Mesothelial cell of epicardium (in vitro differentiated cells): ENCODE measurements at places on chromosomes 6 and 20.

GRCh38 chr6:70527071-70527737 lies 39.5 kb upstream of the SDHAF4 start:
- DNase-seq: no peak

- no peak for DNase-seq
These were observed 59.9 kb upstream of the GNRH2 start for GRCh38 chr20:2983508-2983907.

DNA sequence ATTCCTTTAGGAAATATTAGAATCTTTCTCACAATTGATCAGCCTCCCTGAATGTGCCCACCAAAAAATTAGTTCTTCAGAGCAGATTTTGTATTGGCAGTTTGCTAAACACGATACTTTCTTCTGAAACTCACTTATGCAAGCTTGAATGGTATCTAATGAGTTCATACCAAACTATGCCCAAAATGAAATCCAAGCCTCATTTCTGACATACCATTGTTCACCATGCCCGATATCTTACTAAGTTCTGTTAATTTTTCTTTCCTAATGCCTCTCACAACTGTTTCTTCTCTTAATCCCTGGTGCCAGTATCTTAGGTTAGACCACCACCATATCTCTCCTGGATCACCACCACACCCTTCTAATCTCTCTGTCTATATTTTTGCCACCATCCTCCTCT lies 755.9 kb downstream of the KIF16B start:
- DNase-seq: no peak

GRCh38 chr6:109383438-109383940 lies 1.2 kb upstream of the CD164 start:
- no peak for DNase-seq

- DNase-seq: no peak
These were observed 26.5 kb upstream of the PLEKHG1 start for GRCh38 chr6:150573041-150573681.

GRCh38 chr6:100685747-100686146 lies 195.4 kb downstream of the ASCC3 start:
- DNase-seq: no peak

DNA sequence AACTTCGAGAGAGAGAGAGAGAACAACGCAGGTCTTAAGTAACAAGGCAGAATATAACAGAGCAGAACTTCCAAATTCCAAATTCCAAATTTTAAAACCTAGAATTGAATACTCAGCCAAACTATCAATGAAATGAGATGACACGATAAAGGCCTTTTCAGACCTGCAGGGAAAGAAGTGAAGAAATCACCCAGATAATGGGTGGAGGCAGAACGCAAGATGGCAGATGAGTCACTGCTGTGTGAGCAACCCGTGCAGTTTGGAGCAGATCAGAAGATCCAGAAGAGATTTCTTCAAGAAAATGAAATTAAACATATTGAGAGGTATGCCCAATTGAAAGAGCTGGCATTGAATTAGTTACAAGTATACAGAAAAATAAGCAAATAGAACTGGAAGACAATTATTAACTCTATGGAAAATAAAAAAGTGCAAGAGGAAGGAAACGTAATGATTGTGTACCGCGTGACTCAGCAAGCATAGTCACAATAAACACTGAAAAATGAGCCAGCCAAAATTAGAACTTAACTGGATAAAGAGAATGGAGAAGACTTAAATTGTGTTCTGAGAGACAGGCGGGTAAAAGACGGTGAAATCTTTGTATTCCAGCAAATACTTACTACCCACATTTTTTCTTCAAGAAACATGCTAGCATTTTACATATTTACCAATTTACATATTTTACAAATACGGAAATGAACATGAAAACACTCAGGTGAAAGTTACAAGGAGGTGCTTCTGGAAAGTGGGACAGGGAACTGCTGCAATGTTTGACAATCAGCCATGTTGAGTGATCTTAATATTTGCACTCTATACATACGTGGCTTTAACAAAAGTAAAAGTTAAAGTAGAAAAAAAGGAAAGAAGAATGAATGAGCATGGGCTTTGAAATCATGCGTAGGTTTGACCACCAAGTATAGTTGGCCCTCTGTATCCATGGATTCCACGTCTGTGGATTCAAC lies 87.9 kb upstream of the CDYL start:
- no peak for DNase-seq

GRCh38 chr6:110882274-110882619 lies 7.7 kb downstream of the AMD1 start:
- DNase-seq: no peak
